ENCODE measurements at places on chromosomes 16 and 17.
A peak's percentile ranks its signal among the peaks of the same experiment; 100 is the strongest.

DNA sequence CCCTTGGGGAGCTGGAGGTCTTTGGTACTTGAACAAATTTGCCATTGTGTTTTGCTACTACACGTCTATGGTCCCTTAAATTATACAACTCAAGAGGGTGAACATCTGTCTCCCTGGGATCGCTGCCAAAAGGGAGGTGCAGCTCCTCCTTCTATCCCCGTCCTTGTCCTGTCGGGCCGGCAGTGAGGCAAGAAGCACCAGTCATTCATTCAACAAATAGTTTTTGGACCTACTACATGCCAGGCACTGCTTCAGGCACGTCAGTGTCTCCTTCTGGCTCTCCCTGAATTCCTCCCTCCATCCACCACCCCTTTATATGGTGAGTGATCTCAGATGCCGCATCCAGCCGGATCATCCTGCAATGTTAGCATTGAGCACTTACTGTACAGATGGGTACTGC is 2.2 kb upstream of the RPL38 start:
- no peak for DNase-seq

DNA sequence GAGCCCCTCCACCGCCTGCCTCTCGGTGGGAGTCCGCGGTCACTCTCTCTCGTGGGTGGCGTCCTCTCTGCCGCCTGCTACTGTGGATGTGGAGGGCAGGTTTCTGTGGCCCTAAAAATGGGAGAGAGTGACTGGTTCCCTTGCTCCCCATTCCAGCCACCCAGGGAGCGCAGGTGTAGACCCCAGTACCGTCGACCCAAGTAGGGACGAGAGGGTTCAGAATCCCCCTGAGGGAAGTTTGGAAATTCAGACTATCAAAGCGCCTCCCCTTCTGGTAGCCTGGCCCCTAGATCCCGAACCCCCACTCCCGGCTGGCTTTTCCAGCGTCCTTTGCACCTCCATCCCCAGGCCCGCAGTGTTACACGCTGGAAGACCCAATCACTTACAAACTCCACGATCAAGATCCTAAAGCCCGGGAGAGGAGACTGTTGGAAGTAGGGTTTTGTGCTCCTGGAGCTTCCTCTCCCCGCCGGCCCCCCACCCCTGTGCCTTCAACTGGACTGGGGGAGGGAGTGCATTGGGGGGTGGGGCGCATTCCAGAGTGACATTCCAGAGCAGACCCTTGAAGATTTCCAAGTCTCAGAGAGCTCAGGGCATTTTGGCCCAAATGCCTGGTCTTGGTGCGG is 991 bp downstream of the GPRC5C start:
- no peak for DNase-seq

DNA sequence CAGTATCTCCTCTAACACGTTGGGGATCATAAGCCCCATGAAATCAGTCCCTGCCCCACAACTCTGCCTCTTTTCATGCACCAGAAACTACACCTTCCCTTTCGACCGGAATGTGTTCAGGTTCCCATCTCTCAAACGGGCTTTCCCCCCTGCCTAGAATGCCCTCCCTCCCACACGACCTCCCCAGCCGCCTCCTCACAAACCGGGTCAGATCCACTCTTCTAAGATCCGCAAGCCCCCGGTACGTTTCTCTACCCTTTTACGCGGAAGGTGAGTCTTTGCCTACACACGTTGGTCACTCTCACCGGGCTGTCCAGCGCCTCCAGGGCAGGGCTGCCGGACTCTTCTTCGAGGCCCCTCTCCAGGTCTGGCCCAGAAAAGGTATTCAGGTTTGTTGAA is 708 bp downstream of the DHX33 start:
- DNase-seq, result peak; percentile 34

- peak; percentile 76 for DNase-seq
These were observed 1.3 kb upstream of the SOCS1 start for GRCh38 chr16:11257131-11257938.

DNA sequence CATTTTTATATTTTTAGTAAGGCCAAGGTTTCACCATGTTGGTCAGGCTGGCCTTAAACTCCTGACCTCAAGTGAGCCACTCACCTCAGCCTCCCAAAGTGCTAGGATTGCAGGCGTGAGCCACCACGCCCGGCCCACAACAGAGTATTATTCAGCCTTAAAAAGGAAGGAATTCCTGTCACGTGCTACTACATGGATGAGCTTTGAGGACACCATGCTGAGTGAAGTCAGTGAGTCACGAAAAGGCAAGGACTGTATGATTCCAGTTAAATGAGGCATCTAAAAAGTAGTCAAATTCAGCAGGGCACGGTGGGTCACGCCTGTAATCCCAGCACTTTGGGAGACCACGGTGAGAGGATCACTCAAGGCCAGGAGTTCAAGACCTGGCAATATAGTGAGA is 9.7 kb downstream of the CSF3 start:
- no peak for DNase-seq

- no peak for DNase-seq
These were observed 136.7 kb upstream of the NUDT7 start for GRCh38 chr16:77585379-77586251.

DNA sequence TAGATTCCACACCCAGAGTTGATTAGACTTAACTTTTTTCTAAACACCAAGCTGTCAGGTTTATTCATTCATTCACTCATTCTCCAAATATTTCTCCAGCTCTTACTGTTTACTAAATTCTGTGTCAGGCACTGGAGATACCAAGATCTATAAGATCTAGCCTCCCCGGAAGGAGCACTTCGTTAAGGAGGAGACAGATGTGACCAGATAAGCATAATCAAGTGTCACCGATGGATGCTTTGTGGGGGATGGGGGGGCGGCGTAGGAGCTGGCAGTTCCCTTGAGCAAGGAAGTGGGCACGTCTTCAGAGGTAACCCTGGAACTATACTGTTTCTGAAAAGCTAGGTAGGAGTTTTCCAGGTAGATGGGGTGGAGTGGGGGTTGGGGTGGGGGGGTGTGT is 3.8 kb upstream of the RPL26 start:
- DNase-seq, result no peak

DNA sequence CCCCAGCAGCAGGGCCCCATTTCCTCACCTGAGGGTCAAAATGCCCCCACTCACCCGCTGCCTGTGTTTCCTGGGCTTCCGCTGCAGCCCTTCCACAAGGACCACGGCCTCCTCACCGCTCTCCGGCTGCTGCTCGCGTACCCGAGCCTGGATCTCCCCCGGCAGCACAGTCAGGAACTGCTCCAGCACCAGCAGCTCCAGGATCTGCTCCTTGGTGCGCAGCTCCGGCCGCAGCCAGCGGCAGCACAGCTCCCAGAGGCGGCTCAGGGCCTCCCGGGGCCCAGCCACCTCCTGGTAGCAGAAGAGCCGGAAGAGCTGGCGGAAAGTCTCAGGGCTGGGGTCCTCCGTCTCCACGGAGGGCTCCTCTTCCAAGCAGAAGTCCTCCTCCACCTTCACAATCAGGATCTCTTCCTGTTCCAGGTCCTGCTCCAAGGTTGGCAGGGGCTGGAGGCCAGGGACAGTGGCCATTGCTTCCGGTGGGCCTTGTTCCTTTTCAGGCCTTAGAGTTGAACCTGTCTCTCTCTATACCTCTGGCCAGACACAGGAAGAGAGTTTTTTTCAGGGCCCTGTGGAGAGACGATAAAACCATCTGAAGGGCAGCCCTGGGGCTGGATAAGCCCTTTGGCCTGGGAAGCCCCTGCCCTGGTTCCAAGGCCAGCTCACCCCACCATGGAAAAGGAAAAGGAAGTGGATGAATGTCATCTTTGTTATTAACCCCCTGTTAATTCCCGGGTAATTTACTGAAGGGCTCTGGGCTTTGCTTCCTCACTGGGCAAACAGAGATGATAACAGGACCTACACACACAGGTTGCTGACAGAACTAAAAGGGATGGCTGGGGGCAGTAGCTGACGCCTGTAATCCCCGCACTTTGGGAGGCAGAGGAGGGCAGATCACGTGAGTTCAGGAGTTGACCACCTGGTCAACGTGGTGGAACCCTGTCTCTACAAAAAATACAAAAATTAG is 1.2 kb downstream of the ZNF500 start:
- no peak for DNase-seq

DNA sequence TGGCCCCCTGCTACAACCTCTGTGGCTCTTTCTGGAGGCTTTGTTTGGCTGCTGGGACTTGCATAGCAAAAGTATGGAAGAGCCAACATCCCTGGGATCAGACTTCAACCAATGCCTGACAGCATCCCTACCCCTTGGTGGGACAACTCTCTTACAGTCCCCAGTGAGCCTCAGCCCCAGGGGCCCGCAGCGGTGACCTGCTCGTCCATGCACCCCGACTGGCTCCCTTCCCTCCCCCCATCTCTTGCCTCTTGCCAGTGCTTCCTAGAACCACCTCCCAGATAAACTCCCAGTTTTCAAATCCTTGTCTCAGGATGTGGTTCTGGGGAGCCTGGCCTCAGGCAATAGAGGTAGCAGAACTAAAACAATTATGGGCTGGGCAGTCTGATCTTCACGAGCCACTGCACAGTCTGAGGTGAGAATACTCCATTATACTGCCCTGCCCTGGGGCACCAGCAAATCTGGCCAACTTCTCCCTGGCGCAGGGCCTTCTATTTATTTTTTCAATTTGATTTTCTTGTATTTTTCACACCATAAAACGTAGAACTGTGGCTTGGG is 86.6 kb upstream of the BRD7 start:
- DNase-seq, result no peak

GRCh38 chr16:49755313-49755620 is 100.6 kb downstream of the ZNF423 start:
- no peak for DNase-seq

- no peak for DNase-seq
These were observed 7.1 kb upstream of the SPNS3 start for GRCh38 chr17:4426499-4427208.

Measured in GM10248 (cell line).